Cerebellum (tissue), 4 donors: ENCODE measurements at places on chromosomes 11 and 22. TPM values are rescaled to one million over a fixed set of nuclear protein-coding genes. Genes with fewer than 3 reads are reported as not detected.

DNA sequence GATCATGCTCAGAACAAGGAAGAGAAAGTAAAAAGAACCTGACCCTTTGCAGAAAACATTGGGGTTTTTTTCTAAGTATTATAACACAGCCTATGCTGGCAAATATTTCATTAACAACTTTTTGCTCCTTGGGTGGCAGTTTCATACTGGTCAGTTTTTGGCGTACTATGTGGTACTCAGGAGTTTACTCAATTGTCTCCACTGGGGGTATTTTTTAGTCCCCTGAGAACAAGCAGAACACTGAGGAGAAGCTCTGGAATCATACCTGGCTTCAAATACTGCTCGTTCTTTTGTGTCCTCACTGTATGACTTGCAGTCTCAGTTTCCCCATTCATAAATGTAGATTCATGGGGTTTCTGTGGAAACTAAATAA is 90.4 kb downstream of the SERGEF start:
- no peak for DNase-seq

KREMEN1 gene
- 9.1 TPM for total RNA-seq

DNA sequence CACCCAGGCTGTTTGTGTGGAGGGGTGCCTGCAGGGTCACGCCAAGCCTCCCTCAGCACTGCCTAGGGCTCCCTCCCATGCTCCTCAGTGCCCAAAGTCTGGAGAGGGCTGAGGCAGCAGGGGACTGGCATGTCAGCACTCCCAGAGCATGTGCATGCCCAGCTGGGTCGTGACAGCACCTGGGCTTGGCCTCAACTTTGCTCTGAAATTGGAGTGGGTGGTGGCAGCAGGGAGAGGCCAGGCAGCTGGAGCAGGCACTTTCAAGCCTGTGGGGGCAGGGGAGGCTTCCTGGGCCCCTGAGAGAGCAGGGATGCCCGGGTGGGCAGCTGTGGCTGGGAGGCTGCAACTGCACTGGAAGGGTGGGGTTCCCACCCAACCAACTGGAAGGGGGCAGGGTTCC is 35.6 kb upstream of the DDX10 start:
- DNase-seq: no peak

- no peak for DNase-seq
Observed at GRCh38 chr11:61369372-61370348, 7.5 kb downstream of the TMEM138 start.

GVQW3 gene
- 25.5 TPM for total RNA-seq

C11orf87 gene
- total RNA-seq: 34.8 TPM

GRCh38 chr11:32852207-32852606 is 22.5 kb downstream of the PRRG4 start:
- DNase-seq: no peak

ABCC8 gene
- total RNA-seq: 29.0 TPM

DNA sequence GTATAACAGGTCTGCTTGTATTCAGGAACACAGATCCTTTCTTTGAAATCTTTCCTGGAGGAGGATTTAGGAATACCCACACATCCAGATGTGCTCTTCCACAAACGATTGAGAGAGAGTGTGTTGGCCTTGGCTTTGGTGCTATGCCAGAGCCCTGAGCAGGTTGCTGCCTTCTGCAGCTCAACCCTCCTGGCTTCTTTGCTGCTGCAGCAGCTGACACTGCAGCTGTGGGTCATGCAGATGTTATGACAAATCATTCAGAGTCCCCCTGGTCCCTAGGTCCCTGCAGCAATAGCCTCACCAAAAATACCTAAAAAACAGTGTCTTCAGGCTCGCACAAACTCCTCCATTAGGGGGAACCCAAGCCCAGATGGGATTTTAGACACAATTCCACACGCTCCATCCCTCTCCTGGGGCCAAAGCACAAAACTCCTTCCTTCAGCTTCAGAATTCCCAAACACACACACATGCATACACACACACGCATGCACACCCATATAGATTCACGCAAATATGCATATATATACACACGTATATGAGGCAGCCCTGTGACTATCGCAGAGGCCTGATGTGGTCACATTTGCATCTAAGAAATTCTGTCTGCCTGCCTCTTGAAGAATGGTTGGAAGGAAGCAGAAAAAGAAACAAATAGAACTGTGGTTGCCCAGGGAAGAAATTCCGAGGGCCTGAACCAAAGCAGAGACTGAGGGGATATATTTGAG is 35.4 kb downstream of the SLN start:
- no peak for DNase-seq

- DNase-seq: no peak
Observed at GRCh38 chr11:94774345-94774744, 6.2 kb downstream of the AMOTL1 start.

- DNase-seq: no peak
Observed at GRCh38 chr22:36244522-36245391, 5.4 kb upstream of the APOL2 start.

DNA sequence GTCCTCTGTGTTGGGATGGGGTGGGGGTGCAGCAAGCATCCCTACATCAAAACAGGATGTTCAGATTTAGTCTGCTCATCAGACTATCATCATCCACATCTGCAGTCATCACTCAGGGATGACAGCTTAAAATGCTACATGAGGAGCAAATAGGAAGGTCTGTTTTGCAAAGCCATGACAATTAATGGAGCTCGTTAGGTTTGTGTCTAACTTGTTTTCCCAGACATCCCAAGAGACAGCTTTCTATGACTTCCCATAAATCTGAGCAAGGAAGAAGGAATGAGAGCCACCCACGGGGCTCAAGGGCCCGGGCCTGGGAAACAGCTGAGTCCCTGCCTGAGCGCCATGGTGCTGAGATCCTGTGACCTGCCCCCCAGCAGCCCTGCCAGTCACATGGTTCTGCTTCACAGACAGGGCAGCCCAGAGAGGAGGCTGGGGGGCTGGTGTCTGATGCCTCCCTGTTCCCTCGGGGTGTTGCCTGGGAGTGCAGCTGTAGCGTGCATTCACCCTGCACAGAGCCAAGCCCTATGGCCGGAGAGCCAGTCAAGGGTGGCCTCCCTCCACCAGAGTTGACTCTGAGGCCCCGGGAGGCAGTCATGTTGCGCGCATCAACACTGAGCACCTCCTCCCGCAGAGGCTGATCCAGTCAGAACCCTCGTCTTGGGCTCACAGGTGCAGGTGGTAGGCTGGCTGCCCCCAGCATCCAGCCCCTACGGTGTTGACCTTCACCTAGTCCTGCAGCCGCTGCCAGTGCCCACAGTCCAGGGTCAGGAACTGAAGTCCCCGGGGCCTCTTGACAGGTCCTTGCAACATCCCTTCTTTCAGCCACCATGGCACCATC is 12.1 kb downstream of the DERL3 start:
- DNase-seq: no peak

DNA sequence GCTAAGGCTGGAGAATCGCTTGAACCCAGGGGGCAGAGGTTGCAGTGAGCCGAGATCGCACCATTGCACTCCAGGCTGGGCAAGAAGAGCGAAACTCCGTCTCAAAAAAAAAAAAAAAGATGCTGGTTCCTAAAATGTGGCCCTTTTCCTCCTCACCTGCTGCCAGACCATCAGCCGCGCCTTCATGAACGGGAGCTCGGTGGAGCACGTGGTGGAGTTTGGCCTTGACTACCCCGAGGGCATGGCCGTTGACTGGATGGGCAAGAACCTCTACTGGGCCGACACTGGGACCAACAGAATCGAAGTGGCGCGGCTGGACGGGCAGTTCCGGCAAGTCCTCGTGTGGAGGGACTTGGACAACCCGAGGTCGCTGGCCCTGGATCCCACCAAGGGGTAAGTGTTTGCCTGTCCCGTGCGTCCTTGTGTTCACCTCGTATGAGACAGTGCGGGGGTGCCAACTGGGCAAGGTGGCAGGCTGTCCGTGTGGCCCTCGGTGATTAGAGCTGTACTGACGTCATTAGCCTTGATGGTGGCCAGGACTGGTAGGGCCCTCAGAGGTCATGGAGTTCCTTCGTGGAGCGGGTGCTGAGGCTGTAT is 50.7 kb upstream of the PPP6R3 start:
- DNase-seq: no peak

DNA sequence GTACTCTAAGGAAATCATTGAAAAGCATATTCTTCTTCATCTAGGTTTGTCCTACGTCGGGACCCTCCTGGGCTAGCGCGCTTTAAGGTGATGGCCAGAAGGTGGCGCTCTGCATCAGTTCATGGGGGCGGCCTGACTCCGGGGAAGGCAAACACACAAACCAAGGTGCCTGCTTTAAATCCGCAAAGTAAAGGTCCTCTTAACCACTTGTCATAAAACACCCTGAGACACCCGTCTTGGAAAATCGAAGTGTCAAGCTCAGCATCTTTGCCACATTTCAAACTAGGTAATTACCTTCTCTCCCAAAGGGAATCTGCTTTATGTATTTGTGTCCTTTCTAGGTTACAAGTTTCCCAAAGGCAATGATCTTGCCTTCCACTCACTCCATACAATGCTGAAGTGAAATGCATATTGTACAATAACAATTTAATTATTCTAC is 33.9 kb downstream of the LMO2 start:
- peak; percentile 65 for DNase-seq

RAB3IL1 gene
- 4.5 TPM for total RNA-seq
